ENCODE measurements at places on chromosomes 6 and 20.
A peak's percentile ranks its signal among the peaks of the same experiment; 100 is the strongest.

GRCh38 chr6:63372951-63373533, 53.3 kb upstream of the LGSN start:
- no peak for DNase-seq

DNA sequence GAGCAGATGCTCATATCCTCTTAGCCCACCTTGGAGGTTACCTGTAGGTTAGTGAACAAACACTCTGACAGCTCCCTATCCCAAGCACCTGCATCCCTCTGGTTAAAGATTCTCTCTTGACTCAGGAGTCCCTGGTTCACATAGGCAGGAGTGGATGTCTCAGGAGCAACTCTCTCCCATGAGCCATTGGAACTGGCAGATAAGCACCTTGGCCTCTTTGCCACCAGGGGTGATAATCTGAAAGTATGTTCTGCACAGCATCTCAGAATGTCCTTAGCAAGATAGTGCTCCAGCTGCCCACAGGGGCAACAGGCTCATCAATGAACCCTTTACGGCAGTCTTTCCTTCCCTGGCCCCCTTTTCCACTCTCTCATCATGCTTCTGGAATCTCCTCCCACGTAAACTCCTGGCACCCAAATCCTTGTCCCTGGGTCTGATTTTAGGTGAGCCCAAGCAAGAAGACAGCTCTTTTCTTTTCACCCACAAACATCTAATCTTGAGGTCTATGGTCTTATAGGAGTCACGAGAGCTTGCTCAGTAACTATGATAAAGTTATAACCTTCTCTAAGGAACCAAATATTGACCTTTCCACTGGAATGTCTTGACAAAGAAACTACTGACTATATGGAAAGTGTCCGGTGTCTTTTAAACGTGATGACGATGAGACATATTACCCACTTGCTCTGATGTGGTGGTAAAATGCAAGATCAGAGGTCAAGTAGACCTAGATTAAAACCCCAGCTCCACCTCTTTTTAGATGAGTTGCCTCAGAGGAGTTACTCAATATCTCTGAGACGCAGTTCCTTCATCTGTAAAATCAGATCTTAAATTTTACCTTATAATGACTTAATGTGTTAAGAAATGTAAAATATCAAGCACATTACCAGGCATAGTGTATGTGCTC, 39.8 kb upstream of the ISM1 start:
- no peak for DNase-seq

- no peak for DNase-seq
Measured at GRCh38 chr6:26057899-26058298, 29.3 kb upstream of the HFE start.

DNA sequence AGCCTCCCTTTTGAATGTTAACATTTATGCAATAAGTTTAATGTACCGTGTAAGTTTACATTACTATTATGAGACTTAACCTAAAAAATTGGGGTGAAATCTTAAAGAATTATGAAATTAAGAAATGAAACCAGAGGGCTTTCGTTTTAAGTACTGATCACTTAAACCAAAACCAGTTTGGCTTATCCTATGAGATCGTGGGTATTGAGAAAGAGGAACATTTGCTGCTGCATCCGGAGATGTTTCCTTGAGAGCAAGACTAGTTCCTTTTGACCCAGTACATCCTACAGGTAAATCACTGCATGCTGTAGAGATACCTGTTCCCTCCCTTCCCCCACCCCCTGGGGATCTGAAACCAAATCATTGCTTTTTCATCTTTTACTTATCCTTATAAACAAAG, 201.3 kb downstream of the ESR1 start:
- no peak for DNase-seq

- no peak for DNase-seq
Measured at GRCh38 chr20:39222101-39222500, 260.0 kb downstream of the DHX35 start.

- no peak for DNase-seq
Measured at GRCh38 chr6:34696189-34696738, 303 bp downstream of the ILRUN start.

DNA sequence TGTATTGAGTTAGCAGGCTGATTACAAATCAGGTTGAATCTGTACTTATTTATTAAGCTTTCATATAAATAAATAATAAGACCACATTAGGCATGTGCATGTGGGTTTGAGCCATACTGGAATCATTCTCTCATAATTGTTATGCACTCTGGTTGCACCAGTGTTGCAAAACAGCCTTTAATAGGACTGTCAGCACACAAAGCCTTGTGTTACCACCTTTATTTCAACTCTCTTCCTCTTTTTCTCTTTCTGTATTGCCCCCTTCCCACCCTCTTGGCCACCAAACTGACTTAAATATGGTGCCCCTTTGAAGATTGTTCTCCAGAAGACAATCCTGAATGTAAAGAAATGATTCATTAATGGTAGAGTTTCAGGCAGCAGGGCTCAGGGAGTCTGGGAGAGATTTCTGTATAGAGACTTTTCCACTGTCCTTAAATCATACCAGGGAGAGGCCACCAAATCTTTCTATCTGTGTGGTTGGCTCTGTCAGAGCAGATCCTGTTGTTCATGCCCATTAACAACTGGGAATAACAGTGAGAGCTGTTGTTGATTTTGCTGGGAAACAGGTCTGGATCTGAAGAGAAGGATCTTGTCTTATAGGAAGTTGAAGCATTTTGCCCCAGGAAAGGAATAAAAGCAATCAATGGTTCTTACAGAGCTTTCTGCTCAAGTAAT, 131.6 kb upstream of the SOX4 start:
- DNase-seq = no peak

- no peak for DNase-seq
Measured at GRCh38 chr6:155402656-155403304, 52.9 kb downstream of the NOX3 start.

DNA sequence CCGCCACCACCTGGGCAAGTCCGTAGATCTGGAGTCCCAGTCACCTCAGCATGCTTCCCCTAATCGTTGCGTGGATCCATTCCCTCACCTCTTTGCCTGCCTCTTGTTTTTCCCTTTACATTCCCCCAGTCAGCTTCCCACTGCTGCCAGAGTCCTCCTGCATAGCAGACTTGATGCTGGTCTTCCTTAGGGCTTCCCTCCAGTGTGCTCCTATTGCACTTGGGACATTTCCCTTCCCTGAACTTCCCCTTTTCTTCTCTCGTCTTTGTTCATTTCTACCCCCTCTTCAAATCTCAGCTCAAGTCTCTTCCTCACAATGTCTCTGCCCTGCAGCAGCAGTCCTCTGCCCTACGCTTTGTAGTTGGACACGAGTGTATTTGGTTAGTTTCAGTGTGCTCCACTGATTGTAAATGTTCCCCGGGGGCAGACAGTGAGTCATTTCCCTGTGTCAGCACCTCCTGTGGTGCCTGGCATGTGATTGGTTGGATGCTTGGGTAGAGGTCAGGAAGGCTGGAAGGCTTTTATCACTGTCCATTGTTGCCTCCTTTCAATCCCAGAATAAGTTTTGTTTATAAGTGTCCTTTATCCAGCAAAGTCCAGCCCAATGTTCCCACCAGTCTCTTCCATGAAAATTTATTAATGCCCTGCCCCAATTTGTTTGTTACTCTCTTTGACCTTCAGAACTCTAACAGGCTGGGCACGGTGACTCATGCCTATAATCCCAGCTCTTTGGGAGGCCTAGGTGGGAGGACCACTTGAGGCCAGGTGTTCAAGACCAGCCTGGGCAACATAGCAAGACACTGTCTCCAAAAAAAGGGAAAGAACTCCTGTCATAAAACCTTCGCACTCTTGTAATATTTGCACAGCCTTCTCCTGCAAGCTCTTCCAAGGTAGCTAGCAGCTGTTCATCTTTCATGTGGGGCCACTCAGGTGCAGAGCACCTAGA, 38.3 kb downstream of the FAM120B start:
- peak; percentile 26 for DNase-seq

- no peak for DNase-seq
Measured at GRCh38 chr6:67639161-67639560, 995.9 kb upstream of the ADGRB3 start.

DNA sequence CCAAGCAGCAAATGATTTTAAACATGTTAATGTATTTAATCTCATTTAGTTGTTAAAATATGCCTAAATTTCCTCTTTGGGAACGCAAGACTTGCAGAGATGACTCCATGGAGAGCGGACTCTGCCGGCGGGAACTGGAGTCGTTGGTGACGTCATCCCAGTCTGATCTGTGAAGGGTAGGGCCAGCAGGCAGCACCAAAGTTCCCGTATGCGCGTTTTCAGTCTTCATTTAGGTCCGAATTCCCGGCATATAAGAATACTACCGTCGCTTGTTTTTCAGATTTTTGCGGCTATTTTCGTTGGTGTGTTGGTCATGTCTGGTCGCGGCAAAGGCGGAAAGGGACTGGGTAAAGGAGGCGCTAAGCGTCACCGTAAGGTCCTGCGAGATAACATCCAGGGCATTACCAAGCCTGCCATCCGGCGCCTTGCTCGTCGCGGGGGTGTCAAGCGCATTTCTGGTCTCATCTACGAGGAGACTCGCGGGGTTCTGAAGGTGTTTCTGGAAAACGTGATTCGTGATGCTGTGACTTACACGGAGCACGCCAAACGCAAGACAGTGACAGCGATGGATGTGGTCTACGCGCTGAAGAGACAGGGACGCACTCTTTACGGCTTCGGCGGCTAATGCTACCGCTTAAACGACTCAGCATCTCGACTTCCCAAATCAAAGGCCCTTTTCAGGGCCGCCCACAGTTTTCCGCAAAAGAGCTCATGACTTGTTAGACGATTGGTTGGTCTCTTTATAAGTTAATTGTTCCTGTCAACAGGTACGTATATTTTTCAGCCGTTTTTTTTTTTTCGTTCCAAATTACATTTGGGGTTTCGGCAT, 117.3 kb downstream of the HFE start:
- DNase-seq = peak; percentile 89

GRCh38 chr20:8918145-8918544, 150.7 kb upstream of the PLCB4 start:
- no peak for DNase-seq

DNA sequence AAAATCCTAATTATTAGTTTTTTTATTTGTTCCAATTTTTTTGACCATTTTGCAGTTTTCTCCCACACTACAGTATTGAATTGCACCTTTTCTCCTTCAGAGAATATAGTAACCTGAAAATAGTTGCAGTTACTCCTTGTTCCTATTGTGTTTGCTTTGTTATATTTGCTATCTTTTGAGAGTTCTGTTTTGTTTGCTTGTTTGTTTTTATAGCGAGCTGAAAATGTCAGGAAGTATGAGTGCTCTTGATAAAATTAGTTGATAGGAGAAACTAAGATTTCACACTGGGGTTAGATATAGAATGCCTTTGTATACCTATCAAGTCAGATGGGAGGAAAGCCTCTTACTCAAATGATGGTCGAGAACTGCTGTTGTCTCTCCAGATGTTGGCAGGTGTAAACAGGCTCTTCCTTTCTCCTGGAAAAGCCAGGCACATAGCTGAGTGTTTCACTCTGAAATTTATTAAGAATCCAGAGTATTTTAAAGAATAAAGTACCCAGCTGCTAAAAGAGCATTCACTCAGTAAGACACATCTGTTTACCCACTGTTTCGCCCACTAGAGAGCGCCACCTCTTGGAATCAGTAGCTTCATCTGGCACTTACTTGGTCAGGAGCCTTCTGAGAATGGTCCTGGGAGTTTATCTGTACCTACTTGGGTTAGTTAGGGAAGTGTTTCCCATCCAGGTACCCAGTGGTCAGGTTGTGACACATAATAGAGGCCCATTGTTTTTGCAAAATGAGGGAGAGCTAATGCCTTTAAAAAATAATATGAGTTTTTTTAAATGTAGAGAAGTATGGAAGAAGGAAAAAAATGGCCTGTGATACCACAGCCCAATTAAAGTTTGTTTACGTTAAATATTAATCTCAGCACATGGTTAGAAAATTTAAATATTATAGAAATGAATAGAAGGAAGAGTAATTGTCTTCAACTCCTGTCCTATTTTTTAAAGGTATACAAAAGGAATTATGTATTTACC, 11.2 kb downstream of the NT5DC1 start:
- DNase-seq = no peak

- no peak for DNase-seq
Measured at GRCh38 chr20:50980851-50981713, 22.5 kb downstream of the MOCS3 start.

DNA sequence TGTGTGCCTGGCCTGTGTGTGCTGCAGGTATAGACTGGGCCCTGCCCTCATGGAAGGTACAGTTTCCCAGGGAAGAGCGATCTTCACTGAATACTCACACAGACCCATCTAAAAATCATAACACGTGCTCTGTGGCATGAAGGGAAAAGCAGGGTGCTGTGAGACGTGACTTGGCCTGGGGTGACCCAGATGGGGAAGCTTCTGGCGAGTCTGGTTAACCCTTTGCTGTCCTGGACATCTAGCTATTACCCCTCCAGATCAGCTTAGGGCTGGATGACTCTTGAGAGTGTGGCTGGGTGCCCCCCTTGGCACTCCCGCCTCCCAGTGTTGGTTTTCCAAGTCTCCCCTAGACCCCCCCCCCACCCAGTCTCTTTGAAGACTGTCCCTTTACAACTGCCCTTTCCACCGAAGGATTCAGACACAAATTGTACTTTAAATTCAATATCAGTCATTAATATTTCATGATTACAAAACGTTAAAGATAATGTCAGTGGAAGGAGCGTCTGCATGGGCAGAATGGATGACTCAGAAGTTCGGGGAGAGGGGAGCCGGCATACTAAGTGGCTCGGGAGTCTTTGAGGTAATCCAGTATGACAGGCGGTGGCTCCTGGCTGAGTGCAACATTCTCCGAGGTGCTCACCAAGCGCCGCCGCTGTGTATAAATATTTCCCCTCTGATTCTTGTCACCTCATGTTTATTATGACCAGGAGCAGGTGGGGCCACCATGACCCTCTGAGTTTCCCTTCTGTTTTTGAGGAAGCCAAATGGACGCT, 77.3 kb downstream of the CD40 start:
- DNase-seq = no peak

GRCh38 chr20:41052742-41053419, 24.3 kb downstream of the TOP1 start:
- DNase-seq = peak; percentile 54

DNA sequence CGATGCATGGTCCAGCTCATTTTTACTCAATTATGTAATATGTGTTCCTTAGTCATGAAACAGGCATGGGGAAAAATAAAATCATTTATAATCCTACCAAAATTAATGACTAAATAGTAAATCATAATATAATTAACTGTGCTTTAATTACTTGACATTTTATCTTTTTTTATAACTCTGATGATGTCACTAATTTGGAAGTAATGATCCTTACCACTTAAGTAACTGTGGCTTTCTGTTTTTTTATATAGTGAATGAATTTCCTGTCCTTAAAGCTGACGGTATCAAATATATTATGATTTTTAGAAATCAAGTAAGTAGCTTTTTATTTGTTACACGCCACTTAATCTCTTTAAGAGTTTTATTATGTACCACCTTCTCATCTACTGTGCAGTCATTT, 32.2 kb downstream of the CSE1L start:
- no peak for DNase-seq

- DNase-seq = no peak
Measured at GRCh38 chr6:160051390-160051789, 70.2 kb upstream of the SLC22A1 start.

- DNase-seq = no peak
Measured at GRCh38 chr6:27288136-27289044, 23.7 kb downstream of the POM121L2 start.
